ENCODE measurements at places on chromosomes 2 and 18. TPM values are rescaled to one million over a fixed set of nuclear protein-coding genes. Genes with fewer than 3 reads are reported as not detected.

ADRA2B gene
- total RNA-seq, result not detected

- no peak overlapping the region for H3K27ac ChIP-seq
- no peaks in the 10 kb centered on the region for H3K4me1 ChIP-seq
- H3K4me3 ChIP-seq, result no peak overlapping the region
- no peak for DNase-seq
- H3K27me3 ChIP-seq, result peaks cover 2% of the 10 kb centered on the region
Observed at GRCh38 chr2:51032751-51033330, 909 bp upstream of the NRXN1 start.

TPGS2 gene
- 49.7 TPM for total RNA-seq

- no peaks in the 10 kb centered on the region for H3K27me3 ChIP-seq
- no peak overlapping the region for H3K4me3 ChIP-seq
- DNase-seq, result no peak
Observed at GRCh38 chr2:62263076-62263715, 67.3 kb downstream of the B3GNT2 start.

KCNS3 gene
- total RNA-seq, result not detected

GRCh38 chr2:178865999-178866398 lies 58.8 kb upstream of the TTN start:
- no peak for DNase-seq
- peaks cover 43% of the 10 kb centered on the region for H3K36me3 ChIP-seq
- no peak overlapping the region for H3K4me3 ChIP-seq
- no peak overlapping the region for H3K27ac ChIP-seq
- H3K4me1 ChIP-seq, result no peaks in the 10 kb centered on the region

- H3K4me1 ChIP-seq, result peaks cover 80% of the 10 kb centered on the region
- H3K4me3 ChIP-seq, result peak overlapping the region; percentile 85
- peak overlapping the region; percentile 85 for H3K27ac ChIP-seq
- no peaks in the 10 kb centered on the region for H3K36me3 ChIP-seq
Observed at GRCh38 chr2:109032229-109032820, 43.3 kb upstream of the EDAR start.

SKA1 gene
- 0.55 TPM for total RNA-seq

RGPD3 gene
- not detected for total RNA-seq

DNA sequence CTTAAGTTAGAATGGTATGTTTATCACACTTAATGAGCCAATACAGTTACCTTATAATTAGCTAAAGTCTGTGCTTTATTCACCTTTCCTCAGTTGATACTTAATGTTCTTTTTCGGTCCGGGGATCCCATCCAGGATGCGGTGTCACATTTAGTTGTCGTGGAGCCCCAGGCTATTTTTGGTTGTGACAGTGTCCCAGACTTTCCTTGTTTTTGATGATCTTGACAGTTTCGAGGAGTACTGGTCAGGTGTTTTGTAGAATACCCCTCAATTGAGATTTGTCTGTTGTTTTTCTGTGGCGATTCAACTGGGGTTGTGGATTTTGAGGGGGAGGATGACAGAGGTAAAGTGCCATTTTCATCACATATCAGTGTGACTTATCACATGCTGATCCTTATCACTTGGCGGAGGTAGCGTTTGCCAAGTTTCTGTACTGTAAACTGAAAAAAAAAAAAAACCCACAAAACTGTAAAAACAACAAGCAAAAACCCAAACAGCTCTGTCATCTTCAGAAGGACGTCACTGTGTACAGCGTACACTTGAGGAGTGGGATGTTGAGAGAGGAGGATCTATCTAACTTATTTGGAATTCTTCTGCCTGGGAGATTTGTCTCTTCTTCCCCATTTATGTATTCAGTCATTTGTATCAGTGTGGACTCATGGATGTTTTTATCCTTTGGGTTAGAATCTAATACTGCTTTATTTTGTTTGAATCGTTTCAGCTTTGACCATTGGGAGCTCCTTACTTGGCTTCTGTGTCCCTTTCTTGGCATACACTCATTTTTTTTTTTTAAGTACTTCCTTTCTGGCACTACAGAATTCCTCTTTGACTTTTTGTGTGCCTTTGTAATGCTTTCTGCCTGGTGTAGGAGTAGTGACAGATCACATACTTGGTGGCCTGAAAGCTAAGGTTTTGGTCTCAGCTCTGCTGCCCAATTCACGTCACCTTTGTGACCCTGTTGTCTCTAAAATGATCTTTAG lies 68.1 kb downstream of the FMNL2 start:
- no peak overlapping the region for H3K4me3 ChIP-seq
- no peaks in the 10 kb centered on the region for H3K4me1 ChIP-seq
- H3K27ac ChIP-seq, result no peak overlapping the region
- no peaks in the 10 kb centered on the region for H3K36me3 ChIP-seq
- no peak for DNase-seq

DNA sequence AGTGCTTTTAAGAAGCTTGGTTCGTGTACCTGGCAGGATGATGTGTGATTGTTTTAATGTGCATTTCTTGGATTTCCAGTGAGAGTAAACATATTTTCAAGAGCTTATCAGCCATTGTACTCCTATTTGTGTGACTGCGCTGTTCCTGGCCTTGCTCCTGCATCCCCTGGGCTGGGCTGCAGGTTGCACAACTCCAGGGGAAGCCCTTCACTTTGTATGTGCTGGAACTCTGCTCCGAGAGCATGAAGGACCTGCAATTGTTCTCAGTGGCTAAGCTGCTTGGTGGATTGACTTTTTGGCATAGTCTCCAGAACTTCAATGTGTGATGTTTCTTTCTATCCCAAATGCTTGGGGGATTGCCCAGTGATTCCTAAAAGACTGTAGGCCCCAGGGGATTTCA lies 18.8 kb downstream of the ATP6V1C2 start:
- H3K36me3 ChIP-seq, result no peaks in the 10 kb centered on the region
- no peak for DNase-seq
- H3K4me1 ChIP-seq, result peaks cover 3% of the 10 kb centered on the region
- H3K4me3 ChIP-seq, result no peak overlapping the region
- H3K27ac ChIP-seq, result no peak overlapping the region

DNA sequence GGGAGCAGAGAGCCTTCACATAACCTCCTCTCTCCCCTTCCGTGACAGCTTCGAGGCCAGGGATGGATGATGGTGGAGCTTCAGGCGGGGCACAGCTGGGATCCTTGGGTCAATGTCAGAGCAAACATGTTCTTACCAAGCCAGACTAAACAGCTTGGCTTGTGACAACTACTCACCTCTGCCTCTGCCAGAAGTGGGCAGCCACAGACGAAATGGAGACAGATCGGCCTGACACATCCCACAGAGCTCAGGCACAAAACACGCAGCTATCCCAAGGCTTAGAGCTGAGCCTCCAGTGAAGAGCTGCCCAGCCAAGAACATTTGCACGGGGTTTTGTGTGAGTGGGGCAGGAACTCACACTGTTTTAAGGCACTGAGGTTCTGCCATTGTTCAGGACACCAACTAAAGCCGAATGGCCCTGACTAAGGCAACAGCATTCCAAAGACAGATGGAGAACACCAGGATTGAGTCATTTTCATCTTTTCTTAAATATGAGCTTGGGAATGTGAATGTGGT lies 12.8 kb downstream of the PXDN start:
- no peaks in the 10 kb centered on the region for H3K36me3 ChIP-seq
- H3K27me3 ChIP-seq, result peaks cover 17% of the 10 kb centered on the region
- no peaks in the 10 kb centered on the region for H3K4me1 ChIP-seq
- DNase-seq, result no peak

FSHR gene
- total RNA-seq, result not detected

GRCh38 chr2:199136242-199136641 lies 321.5 kb downstream of the SATB2 start:
- no peaks in the 10 kb centered on the region for H3K27me3 ChIP-seq
- no peak overlapping the region for H3K27ac ChIP-seq
- no peak for DNase-seq
- H3K4me1 ChIP-seq, result no peaks in the 10 kb centered on the region
- H3K36me3 ChIP-seq, result no peaks in the 10 kb centered on the region

GRCh38 chr2:53786352-53786704 lies 425 bp downstream of the ASB3 start:
- H3K36me3 ChIP-seq, result peaks cover 2% of the 10 kb centered on the region
- H3K27me3 ChIP-seq, result no peaks in the 10 kb centered on the region
- peak overlapping the region; percentile 99 for H3K4me3 ChIP-seq
- peak overlapping the region; percentile 96 for H3K27ac ChIP-seq
- H3K4me1 ChIP-seq, result peaks cover 72% of the 10 kb centered on the region
- peak; percentile 8 for DNase-seq

GRCh38 chr2:133674066-133674432 lies 105.8 kb upstream of the NCKAP5 start:
- no peaks in the 10 kb centered on the region for H3K36me3 ChIP-seq
- H3K4me3 ChIP-seq, result no peak overlapping the region
- peaks cover 6% of the 10 kb centered on the region for H3K27me3 ChIP-seq
- H3K27ac ChIP-seq, result no peak overlapping the region
- DNase-seq, result no peak

- H3K27ac ChIP-seq, result no peak overlapping the region
- no peaks in the 10 kb centered on the region for H3K4me1 ChIP-seq
- DNase-seq, result peak; percentile 36
- H3K4me3 ChIP-seq, result no peak overlapping the region
Observed at GRCh38 chr2:109545828-109546713, 67.7 kb downstream of the SEPTIN10 start.

DNA sequence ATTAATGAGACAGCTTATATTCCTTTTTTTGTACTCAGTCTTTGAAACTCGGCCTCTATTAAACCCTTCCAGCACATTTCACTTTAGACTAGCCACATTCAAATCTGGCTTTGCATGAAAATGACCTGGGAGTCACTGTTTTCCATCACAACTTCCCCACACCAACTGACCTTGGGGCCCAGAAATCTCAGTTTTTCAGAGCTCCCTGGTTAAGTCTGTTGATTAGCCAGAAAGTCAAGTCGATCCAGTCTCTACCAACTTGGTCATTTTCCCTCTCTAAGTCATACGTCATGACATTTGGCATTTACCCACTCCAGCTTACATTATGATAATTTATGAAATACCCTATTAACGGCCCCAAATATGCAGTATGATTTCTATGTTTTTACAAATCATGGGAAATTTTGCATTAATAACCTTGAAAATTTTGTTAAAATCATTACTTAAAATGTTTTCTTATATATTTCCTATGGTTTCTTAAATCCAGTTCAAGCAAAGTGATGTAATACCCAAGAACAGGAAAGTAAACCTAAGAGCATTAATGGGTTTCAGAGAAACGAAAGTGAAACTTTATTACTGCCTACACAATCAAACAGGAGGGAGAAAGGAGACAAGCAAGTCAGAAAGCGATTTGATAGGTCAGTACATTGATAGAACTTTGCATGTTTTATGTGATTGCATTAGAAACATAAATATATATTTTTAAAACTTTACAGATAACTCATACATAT lies 77.1 kb downstream of the SPATS2L start:
- no peak for DNase-seq
- peak overlapping the region; percentile 18 for H3K27ac ChIP-seq
- peak overlapping the region; percentile 11 for H3K4me3 ChIP-seq
- no peaks in the 10 kb centered on the region for H3K27me3 ChIP-seq

GRCh38 chr2:233225230-233226068 lies 26.0 kb upstream of the ATG16L1 start:
- H3K27me3 ChIP-seq, result no peaks in the 10 kb centered on the region
- peaks cover 2% of the 10 kb centered on the region for H3K4me1 ChIP-seq
- H3K27ac ChIP-seq, result no peak overlapping the region
- H3K4me3 ChIP-seq, result no peak overlapping the region
- DNase-seq, result no peak
- no peaks in the 10 kb centered on the region for H3K36me3 ChIP-seq

GDF7 gene
- not detected for total RNA-seq

ZNF521 gene
- not detected for total RNA-seq

- DNase-seq, result no peak
- peaks cover 8% of the 10 kb centered on the region for H3K4me1 ChIP-seq
- no peak overlapping the region for H3K27ac ChIP-seq
- no peak overlapping the region for H3K4me3 ChIP-seq
- no peaks in the 10 kb centered on the region for H3K36me3 ChIP-seq
Observed at GRCh38 chr2:41711736-41712135, 336.1 kb upstream of the PKDCC start.

DNA sequence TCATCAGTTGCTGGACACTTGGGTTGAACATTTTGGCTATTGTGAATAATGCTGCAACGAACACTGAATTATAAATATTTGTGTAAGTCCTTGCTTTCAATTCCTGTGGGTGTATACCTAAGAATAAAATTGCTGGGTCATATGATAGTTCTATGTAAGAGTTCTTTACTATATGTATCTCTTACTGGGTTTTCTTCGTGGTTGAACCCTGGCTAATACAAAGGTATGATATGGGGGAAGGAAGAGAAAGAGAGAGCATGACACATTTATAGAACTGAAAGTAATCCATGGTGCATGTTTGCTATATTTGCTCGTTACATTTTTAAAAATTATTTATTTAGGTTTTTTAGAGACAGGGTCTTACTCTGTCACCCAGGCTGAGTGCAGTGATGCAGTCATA lies 143.1 kb upstream of the GAREM1 start:
- peaks cover 41% of the 10 kb centered on the region for H3K27me3 ChIP-seq
- no peak overlapping the region for H3K27ac ChIP-seq
- H3K4me3 ChIP-seq, result no peak overlapping the region

DNA sequence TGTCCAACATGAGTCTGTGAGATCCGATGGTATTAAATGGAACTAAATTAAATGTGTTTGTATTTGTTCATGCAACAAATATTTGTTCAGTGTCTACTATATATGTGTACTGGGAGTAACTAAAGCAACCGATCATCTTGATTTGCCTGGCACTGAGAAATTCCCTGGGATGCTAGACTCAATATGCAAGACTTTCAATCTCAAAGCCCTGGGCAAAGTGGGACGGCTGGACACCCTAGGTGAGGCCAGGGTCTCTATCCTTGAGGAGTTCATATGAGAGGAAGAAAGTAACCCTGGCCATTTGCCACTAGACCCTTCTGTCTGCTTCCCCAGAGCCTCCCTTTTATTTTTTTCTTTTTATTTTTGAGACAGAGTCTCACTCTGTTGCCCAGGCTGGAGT lies 44.0 kb upstream of the HPCAL1 start:
- no peak for DNase-seq
- no peak overlapping the region for H3K27ac ChIP-seq
- no peaks in the 10 kb centered on the region for H3K36me3 ChIP-seq
- H3K4me1 ChIP-seq, result peaks cover 16% of the 10 kb centered on the region

- H3K27ac ChIP-seq, result no peak overlapping the region
- DNase-seq, result no peak
- peaks cover 2% of the 10 kb centered on the region for H3K27me3 ChIP-seq
- no peaks in the 10 kb centered on the region for H3K4me1 ChIP-seq
- no peak overlapping the region for H3K4me3 ChIP-seq
- no peaks in the 10 kb centered on the region for H3K36me3 ChIP-seq
Observed at GRCh38 chr2:100208141-100208770, 65.9 kb upstream of the AFF3 start.

GRCh38 chr2:241859017-241859435 lies 332 bp upstream of the PDCD1 start:
- peaks cover 10% of the 10 kb centered on the region for H3K27me3 ChIP-seq
- no peak overlapping the region for H3K4me3 ChIP-seq
- peaks cover 32% of the 10 kb centered on the region for H3K4me1 ChIP-seq
- no peak for DNase-seq
- H3K36me3 ChIP-seq, result no peaks in the 10 kb centered on the region

Data from naive thymus-derived CD8-positive, alpha-beta T cell (primary cell).